Gastrocnemius medialis (tissue), 4 donors: ENCODE measurements at places on chromosomes 12 and 14.

DNA sequence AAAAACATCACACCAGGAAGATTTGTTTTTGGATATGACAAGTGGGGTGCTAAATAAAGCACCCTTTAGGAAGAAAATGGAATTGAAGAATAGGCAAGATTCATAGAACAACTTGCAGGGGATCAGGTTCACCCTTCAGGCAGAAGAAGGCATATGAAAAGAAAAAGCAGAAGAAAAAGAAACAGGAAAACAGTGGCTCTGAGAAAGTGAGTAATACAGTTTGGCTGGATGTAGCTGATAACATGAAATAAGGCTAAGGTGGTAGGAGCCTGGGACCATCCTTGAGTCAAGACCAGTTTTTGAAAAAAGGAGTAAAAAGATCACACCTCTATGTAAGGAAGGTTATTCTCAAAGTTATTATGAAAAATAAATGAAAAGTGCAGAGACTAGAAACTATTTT is 42.4 kb downstream of the TRIP11 start:
- H3K36me3 ChIP-seq = peaks cover 40% of the 10 kb centered on the region
- no peak overlapping the region for H3K27ac ChIP-seq
- H3K4me3 ChIP-seq = no peak overlapping the region

GRCh38 chr14:97446087-97446486 is 648.9 kb downstream of the VRK1 start:
- H3K4me1 ChIP-seq = no peaks in the 10 kb centered on the region
- no peak for DNase-seq
- no peak overlapping the region for H3K4me3 ChIP-seq
- no peaks in the 10 kb centered on the region for H3K36me3 ChIP-seq
- H3K27ac ChIP-seq = no peak overlapping the region

DNA sequence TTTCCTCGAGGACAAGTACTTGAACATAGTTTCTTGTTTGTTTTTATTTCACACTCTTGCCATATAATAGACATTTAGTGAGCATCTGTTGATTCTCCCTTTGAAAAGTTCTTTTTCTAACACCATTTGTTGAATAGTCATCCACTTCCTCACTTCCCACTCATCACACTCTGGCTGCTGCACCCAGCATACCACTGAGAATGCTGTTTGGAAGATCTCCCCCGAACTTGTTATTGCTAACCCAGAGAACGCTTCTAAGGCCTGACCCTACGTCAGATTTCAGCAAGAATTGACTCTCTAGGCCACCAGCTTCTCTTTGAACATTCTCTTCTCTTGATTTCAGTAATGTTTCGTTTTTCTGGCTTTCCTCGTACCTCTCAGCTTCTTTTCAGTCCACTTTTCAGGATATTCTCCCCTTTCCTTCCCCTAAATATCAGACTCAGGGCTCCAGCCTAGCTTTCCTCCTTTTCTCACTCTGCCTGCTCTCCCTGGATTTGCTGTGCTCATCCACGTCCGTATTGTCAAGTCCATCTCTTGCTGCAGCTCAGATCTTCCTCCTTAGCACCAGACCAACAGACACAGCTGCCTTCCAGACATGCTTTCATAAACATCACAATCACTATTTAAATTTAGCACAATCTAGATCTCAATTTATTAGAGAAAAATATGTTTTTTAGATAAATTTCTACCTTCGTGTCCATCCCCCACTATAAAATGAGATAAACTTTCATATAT is 94.0 kb upstream of the SLC38A4 start:
- DNase-seq = no peak
- H3K27ac ChIP-seq = no peak overlapping the region
- no peaks in the 10 kb centered on the region for H3K27me3 ChIP-seq
- no peak overlapping the region for H3K4me3 ChIP-seq
- no peaks in the 10 kb centered on the region for H3K36me3 ChIP-seq
- H3K4me1 ChIP-seq = peaks cover 18% of the 10 kb centered on the region

- peaks cover 12% of the 10 kb centered on the region for H3K27me3 ChIP-seq
- H3K4me3 ChIP-seq = no peak overlapping the region
- no peak overlapping the region for H3K27ac ChIP-seq
- H3K36me3 ChIP-seq = no peaks in the 10 kb centered on the region
- H3K4me1 ChIP-seq = no peaks in the 10 kb centered on the region
- no peak for DNase-seq
Observed at GRCh38 chr12:111158992-111159391, 209.9 kb downstream of the PHETA1 start.

DNA sequence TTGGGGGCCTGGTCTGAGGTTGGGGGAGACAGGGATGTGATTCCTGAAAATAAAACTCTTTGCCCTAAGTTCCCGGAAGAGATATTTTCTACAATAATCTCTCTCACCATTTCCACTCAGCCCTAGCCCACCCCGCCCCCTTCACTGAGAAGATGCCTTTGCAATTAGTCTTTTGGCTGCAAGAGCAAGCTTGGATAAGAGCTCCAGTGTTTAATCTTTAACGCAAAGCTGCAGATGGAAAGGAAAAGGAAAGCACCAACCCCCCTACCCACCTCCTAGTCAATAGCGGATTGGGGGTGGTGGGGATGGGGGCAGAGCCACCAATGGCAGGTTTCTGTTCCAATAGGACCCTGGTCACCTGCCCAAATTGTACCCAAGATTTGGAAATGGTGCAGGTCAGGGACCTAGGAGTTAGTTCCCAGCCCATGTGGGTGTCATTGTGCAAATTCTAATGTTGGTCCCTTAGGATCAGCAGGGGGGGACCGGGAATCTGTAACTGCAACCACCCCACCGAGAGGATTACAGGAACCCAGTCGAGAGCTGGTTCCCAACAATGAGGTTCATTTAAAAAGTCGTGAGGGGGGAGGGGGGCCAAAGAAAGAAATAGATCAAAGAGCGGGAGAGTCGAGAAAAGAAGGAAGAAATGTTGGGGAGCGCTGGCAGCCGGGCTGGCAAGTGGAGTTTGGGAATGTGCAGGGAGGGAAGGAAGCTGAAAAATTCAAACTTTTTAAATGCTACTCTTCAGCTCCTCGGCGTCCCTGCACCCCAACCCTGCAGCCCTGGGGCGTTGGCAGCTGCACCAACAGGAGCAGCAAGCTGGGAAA is 1.6 kb downstream of the ZFP36L1 start:
- peaks cover 25% of the 10 kb centered on the region for H3K4me1 ChIP-seq
- no peak for DNase-seq
- H3K4me3 ChIP-seq = peak overlapping the region; percentile 85

- H3K27me3 ChIP-seq = no peaks in the 10 kb centered on the region
- peaks cover 91% of the 10 kb centered on the region for H3K36me3 ChIP-seq
- H3K27ac ChIP-seq = no peak overlapping the region
- no peak overlapping the region for H3K4me3 ChIP-seq
- H3K4me1 ChIP-seq = no peaks in the 10 kb centered on the region
- DNase-seq = peak; percentile 50
Observed at GRCh38 chr14:64800000-64800399, 79.7 kb downstream of the SPTB start.

DNA sequence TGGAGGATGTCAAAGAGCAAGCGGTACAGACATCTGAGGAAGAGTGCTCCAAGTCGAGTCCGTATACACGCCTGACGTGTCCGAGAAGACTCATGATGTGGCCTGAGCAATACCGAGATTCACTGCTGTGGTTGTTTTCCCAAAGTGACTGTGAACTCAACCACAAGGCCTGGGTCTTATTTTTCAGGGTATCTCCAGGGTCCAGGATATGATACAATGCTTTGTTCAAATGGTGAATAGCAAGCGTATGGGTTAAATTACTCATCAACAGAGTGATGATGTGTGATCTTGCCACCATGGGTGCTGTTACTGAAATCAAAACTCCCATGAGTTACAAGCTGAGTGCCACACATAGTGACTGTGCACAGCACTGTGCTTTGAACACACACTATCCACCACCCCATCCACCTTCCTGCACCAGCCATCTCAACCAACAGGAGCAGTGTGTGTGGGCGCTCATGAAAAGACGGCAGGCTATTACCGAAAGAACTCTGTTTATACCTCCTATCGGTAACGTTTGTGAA is 109.6 kb downstream of the BCAT1 start:
- H3K4me1 ChIP-seq = peaks cover 5% of the 10 kb centered on the region
- no peaks in the 10 kb centered on the region for H3K36me3 ChIP-seq

DNA sequence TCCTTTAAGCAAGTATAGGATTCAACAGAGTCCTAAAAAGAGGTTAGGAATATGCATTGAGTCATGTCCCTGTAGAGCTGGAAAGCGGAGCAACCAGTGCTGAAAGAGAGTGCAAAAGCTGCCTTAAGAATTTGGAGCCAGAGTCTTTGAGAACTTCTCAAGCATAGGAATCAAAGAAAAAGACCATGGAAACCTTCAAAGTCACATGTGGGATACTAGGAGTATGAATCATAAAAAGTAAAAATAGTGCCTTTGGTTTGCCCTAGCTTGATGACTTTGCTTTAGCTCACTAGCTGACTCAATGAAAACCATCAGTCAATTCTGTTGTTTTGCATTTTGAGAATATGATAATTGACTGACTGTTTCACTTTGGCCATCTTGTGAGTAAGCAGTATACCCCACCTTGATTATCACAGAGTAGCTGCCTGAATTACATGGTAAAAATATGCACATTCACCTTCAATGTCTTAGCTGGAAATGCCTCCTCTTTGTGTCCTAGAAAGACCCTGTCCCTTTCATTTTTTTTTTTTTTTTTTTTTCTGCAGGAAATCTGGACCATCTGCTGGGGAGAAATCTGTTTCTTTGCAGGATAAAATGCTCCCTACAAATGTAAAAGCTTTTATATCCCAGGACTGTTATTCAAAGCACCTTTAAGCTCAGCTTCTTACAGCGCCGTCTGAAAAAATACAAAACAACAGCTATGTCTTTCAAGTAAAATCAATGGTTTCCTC is 248.6 kb upstream of the KRR1 start:
- H3K4me1 ChIP-seq = no peaks in the 10 kb centered on the region
- H3K4me3 ChIP-seq = no peak overlapping the region
- no peak overlapping the region for H3K27ac ChIP-seq
- DNase-seq = no peak
- H3K27me3 ChIP-seq = no peaks in the 10 kb centered on the region
- H3K36me3 ChIP-seq = no peaks in the 10 kb centered on the region
